ENCODE measurements at places on chromosomes 16 and 17. TPM values are rescaled to one million over a fixed set of nuclear protein-coding genes. Genes with fewer than 3 reads are reported as not detected.

RNF43 gene
- total RNA-seq: 0.42 TPM

ZNF646 gene
- total RNA-seq: 9.6 TPM

GAS2L2 gene
- under 0.01 TPM for total RNA-seq

EPN2 gene
- total RNA-seq: 8.4 TPM

MVP gene
- 75.6 TPM for total RNA-seq

GCGR gene
- total RNA-seq: not detected

CPNE7 gene
- total RNA-seq: 0.52 TPM

C16orf86 gene
- 6.8 TPM for total RNA-seq

TPSD1 gene
- total RNA-seq: not detected

SHISA6 gene
- total RNA-seq: not detected

IRX6 gene
- under 0.01 TPM for total RNA-seq

AARSD1 gene
- 14.0 TPM for total RNA-seq

PLA2G10 gene
- not detected for total RNA-seq

COX6A2 gene
- total RNA-seq: not detected

RRAD gene
- total RNA-seq: 1.3 TPM

MYH2 gene
- not detected for total RNA-seq

PRR15L gene
- not detected for total RNA-seq

HBA1 gene
- total RNA-seq: 28.3 TPM

DNASE1L2 gene
- 0.21 TPM for total RNA-seq

RMI2 gene
- total RNA-seq: 1.2 TPM

UMOD gene
- not detected for total RNA-seq

PRSS33 gene
- not detected for total RNA-seq

ZNF594 gene
- 3.1 TPM for total RNA-seq

CLDN9 gene
- not detected for total RNA-seq

LDAF1 gene
- 15.7 TPM for total RNA-seq

KCNH4 gene
- total RNA-seq: under 0.01 TPM

Measured in mononuclear cell (primary cell).